ENCODE measurements at places on chromosomes 6 and 20.

GRCh38 chr20:44720621-44720996 lies 5.4 kb downstream of the CCN5 start:
- no peak for DNase-seq

DNA sequence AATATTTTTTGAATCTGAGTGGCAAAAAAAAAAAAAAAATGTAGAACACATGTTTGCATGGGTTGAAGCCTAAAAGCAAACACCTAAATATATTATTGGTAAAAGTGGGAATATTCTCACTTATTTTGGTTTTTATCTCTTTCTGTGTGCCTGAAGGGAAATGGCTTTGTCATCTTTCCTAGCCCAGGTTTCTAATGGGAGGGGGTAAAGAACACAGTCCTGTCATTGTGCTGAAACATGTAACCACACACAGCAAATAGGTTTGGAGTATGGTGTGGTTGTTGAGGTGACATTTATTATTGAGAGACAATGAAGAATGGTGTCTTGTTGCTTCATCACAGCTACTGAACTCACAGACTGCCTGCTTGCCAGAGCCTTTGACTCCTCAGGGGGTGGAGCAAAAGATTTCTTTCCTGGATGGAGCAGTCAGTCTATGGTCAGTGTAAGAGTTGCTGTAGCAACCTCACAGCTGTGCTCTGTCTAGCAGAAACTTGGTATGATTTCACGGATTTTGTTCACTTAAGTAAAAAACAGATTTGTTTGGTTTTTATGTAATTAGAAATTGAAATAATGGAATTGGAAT lies 70.2 kb downstream of the CEP57L1 start:
- no peak for DNase-seq

- DNase-seq = no peak
Observed at GRCh38 chr20:56458206-56458821, 10.1 kb upstream of the RTF2 start.

DNA sequence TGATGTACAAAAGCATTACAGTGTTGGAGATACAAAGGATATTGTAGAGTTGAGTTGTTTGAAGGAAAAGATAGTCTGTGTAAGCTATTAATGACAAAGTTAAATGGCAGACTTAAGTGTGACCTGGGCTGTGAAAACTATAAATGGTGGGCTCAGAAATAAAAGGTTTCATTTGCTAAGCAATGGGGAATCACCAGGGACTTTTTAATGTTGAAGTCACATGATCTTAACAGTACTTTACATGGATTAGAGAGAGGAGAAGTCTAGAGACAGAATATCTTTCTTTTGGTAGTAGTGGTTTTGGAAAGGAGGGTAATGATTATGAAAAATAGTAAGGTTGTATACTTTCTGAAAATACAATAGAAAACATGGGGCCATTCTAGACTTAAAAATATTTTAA lies 67.1 kb downstream of the SCAF8 start:
- no peak for DNase-seq

GRCh38 chr6:49909563-49909962 lies 43.2 kb upstream of the CRISP1 start:
- DNase-seq = no peak

- peak; percentile 67 for DNase-seq
Observed at GRCh38 chr6:36360241-36361054, 23.8 kb upstream of the BNIP5 start.

DNA sequence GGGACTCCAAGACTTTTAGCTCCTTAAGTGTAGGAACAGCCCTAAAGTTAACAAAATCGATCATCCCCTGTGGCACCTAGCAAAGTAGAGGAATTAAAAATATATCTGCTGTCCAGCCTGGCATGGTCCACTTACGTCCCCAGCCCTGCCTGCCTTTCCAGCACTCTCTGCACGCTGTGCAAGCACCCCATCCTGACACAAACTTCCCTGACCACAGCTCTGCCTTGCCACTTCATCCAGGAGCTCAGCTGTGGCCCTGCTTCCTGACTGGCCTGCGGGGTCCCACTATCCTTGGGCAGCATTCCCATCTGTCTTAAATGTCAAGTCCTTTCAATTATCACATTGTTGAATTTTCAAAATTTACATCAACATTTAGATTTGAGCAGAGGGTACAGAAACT lies 39.0 kb downstream of the BLOC1S5 start:
- DNase-seq = no peak

GRCh38 chr6:35139924-35140638 lies 1.1 kb downstream of the TCP11 start:
- no peak for DNase-seq

- DNase-seq = no peak
Observed at GRCh38 chr6:138795809-138796603, at the start of gene ECT2L. ECT2L (plus strand) TSS chr6:138796087; CDS start chr6:138813275, 17,188 bp downstream.

- no peak for DNase-seq
Observed at GRCh38 chr6:116190550-116190949, 63.3 kb downstream of the TSPYL4 start.

Data from stimulated activated CD4-positive, alpha-beta T cell treated with anti-CD3 and anti-CD28 coated beads, Interleukin-12 subunit alpha, Interleukin-12 subunit beta, amount 100 ng/mL, for 24 hours (primary cell).